ENCODE measurements at places on chromosomes 12 and 14.

GRCh38 chr14:37637341-37637740, 41.9 kb downstream of the TTC6 start:
- no peak for DNase-seq

DNA sequence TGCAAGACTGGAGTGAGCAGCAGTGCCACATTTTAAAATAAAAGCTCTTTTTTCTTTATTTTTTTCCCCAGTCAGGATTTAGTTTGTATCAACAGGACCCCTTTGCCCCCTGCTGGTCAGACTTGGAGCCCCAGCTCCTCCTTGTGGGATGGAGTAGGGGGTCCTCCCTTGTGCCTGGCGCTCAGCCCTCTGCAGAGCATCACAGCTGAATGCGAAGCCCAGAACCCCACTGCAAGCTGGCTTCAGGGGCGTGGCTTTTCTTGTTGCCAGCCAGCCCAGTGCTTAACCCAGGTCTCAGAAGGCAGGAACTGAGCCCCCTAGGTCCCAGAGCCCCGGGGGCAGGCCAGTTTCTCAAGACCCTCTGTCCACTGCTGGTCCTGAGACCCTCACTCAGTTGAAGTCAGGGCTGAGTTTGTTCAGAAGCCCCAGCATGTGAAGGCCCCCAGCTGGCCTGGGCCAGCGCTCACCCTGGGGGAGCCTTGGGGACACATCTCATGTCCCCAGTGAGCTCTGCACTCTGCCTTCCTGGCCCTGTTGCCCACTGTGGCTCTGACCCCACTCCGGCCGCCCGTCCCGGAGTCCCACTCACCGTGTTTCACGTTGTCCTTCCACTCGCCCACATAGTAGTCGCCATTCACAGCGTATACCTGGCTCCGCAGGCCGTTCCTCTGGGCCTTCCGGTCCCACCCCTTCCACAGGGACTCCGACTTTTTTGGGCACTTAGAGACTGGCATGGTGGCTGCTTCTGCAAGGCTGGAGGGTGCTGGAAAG, 519 bp downstream of the MORN3 start:
- DNase-seq = peak; percentile 56

- no peak for DNase-seq
Measured at GRCh38 chr12:12278899-12279298, 12.1 kb upstream of the LRP6 start.

DNA sequence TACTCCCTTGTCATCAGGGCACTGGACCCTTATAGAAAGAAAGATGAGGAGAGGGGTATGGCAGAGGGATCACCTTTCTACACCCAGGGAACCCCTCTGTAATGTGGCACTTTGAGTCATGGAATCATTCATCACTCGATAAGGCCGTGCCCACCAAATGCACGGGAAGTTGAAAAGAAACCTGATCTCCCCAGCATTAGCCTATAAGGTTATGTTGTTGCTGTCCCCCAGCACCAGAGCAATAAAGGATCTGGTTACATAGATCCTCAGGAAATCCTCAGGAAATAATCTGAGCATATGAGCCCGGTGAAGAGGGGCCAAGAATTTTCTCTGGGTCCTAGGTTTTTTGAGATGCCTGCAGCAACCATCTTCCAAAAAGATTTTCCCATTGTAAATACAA, 148.8 kb upstream of the CRY1 start:
- no peak for DNase-seq

- peak; percentile 53 for DNase-seq
Measured at GRCh38 chr14:24171422-24172260, at the start of gene REC8. Gene REC8 (plus strand): TSS chr14:24172080. CDS start chr14:24172553, 473 bp downstream.

DNA sequence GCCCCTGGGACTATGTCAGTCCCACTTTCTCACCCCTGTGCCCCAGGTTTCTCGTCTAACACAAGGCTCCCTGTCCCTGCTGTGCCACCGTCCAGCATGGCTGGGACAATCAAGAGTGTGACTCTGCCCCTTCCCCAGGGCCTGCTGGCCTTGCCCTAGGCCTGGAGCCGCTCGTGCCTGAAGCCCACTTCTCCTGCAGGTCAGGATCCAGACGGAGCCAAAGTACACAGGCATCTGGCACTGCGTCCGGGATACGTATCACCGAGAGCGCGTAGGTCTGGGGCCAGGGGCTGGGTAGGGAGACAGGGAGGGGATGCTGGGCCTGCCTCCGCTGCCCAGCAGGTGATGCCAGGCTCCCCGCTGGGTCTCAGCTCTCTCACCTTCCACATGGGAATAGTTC, 2.8 kb downstream of the SLC25A47 start:
- no peak for DNase-seq

DNA sequence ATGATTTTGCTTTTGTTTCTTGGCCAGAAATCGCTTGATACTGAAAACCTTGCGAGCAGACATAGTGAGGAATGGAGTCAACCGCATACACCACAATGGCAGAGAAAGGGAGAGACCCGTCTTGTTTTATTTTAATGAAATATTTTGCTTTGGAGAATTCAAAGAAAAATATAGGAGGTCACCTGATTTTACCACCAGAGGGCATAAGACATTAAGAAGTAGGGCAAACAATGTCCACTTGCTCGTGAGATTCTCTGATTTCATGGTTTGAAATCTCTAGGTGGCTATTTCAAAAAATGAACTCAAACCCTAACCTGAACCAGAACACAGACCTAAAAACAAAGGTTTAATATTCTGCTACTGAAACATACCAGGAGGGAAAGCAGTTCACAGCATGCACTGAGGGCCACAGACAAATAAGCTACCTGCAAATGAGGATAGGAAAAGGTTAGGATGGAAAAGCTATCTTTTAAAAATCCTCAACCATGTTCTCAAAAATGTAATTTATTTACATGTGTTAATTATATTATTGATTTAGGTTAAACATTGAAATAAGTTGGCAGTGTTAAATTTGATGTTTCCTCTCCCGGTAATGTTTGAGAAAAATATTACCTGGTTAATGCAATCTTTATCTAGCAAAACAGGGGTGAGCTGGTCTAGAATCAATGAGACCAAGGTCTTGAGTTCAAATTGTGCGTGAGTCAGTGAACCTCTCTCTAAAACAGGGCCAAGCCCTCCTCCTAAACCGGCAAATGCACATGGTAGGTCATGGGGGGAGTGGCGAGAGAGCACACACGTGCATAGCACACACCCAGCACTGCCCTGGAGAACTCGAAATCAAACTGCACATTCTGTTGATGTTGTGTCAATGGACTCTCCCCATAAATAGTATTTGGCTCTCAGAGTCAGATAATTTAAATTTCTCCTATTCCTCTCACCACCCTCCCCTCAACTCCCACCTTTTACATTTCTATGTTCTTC, 12.5 kb downstream of the IFNG-AS1 start:
- DNase-seq = peak; percentile 8
